Mammary epithelial cell (primary cell): ENCODE measurements at places on chromosomes 13 and 19. TPM values are rescaled to one million over a fixed set of nuclear protein-coding genes. Genes with fewer than 3 reads are reported as not detected.
A peak's percentile ranks its signal among the peaks of the same experiment; 100 is the strongest.

DNA sequence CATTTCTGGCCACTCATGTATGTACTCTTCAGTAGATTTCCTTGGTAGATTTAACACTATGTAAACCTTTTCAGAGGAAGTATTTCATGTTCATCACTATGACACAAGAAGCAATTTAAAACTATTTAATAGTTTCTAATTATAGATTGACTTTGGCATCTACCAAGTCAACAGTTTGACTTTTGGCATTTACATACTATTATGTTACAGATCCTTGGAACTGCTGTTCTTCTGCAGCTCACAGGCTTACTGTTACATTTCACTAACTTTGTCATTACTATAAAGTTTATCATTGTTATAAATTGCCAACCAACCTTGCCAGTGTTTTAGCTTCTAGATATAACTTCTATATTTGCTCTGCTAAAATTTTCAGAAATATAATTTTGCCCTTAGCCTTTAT lies 18.7 kb downstream of the SUPT20H start:
- DNase-seq: no peak

- DNase-seq: peak; percentile 49
These were observed 152.4 kb downstream of the DCLK1 start for GRCh38 chr13:35978607-35979316.

DNA sequence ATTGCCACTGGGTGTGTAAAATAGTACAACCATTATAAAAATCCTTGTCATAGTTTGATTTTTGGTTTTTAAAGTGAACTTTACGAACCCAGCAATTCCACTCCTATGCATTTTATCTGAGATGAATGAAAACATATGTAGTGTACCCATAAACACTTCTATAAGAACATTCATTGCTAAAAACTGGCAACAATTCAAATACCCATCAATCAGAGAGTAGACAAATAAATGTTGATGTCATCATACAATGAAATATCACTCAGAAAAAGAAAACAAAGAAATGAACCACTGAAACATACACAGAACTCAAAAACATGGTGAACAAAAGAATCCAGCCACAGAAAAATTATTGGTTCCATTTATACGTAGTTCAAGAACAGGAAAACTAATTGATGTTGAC lies 202.3 kb downstream of the ABCC4 start:
- no peak for DNase-seq

DNA sequence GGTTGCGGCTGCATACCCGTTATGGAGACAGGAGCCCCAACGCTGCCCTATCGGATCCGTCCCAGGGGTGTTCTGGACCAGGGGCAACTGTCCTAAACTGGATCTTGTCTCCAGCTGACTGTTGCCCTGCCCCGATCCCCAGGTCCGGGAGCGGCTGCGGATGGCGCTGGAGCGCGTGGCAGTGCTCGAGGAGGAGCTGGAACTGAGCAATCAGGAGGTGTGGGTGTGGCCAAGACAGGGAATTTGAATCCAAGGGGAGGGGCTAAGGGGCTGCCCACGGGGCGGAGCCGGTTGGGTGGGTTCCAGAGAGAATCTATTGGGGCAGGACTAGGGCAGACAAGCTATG lies 9.9 kb downstream of the PPFIA3 start:
- no peak for DNase-seq

DNA sequence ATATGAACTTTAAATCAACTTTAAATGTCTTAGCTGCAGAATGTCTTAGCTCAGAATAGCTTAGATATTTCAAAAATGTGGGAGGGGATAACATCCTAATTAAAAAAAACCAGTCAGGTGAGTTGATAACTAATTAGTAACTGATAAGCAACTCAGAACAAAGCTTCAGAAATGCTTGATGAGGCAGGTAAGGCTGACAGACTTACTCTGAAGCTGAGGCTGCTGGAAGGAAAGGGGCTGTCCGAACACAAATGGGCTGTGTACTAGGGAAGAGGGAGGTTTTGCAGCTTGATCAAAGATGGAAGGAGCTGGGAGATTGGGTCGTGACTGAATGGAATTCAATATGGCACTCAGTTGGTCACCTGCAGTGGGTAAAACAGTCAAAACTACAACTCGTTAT lies 91.2 kb upstream of the FBXL3 start:
- no peak for DNase-seq

GRCh38 chr19:15091918-15092753 lies 10.1 kb downstream of the OR1I1 start:
- peak; percentile 41 for DNase-seq

DNA sequence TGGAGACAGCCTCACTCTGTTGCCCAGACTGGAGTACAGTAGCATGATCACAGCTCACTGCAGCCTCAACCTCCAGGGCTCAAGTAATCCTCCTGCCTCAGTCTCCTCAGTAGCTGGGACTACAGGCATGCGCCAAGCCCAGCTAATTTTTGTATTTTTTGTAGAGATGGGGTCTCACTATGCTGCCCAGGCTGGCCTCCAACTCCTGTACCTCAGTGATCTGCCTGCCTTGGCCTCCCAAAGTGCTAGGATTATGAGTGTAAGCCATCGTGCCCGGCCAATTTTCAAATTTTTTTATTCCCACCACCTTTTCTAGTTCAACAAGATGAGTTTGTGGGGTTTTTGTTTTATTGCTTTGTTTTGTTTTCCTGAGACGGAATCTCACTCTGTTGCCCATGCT lies 31.7 kb downstream of the XPO4 start:
- no peak for DNase-seq

GRCh38 chr13:32026623-32027022 lies 5.0 kb upstream of the FRY start:
- no peak for DNase-seq

GRCh38 chr19:2449019-2449418 lies 7.7 kb downstream of the LMNB2 start:
- no peak for DNase-seq

- DNase-seq: peak; percentile 65
These were observed 11.9 kb upstream of the ZNF57 start for GRCh38 chr19:2888731-2889224.

DNA sequence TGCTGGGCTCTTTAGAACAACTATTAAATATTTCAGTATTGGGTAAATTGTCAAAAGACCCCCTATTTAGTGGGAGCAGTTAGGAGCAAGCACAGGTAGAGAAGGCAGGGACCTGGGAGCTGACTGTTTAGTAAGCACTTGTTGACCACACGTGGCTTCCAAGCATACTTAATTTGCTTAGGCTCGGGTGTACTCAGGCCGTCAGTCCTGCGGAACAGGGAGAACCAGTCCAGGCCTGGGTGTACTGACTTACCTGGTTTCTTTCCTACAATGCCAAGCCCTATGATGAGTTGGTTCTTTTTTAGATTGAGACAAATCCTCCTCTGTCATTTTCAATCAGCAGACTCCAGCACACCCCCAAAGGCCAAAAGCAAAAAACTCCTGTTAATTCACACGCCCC lies 90.0 kb downstream of the WDFY2 start:
- peak; percentile 93 for DNase-seq

DNA sequence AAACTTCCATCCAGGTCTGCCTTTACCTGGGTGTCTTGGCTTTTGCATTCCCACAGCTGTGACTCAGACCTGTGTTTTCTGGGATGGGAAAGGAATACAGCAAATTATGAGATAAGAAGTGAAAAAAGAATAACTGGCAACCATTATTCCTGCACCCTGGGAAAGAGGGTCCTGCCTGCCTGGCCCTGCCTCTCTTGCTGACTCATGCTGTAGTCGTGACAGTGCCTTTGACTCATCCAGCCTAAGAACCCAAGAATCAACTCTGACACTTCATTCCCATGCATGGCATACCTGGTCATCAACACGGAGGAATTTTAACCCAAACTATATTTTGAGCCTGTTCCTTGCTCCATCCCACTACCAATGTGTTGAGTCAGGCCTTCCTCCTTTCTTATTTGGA lies 185.4 kb upstream of the SERP2 start:
- DNase-seq: peak; percentile 94

DNA sequence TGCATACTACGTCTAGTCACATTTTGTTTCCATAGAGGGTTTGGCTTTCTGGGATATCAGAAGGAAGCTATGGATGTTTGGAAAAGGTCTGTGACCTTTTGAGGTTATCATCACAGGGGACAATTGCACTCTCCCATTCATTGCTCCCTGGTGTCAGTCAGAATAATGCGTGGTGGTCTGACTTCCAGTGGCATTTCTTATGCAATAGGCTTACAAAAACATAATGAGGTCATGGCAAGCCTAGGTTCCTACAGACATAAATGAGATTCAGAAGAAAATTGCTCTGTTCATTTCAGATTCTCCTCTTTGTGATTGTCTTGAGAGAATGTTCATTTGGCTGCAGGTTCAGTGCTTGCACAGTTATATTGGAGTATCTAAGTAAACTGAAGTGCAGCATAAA lies 54.6 kb downstream of the ARHGAP35 start:
- DNase-seq: no peak

- no peak for DNase-seq
These were observed 11.5 kb downstream of the MPHOSPH8 start for GRCh38 chr13:19645000-19645399.

GRCh38 chr13:30156826-30157615 lies 150.3 kb downstream of the KATNAL1 start:
- no peak for DNase-seq

- DNase-seq: peak; percentile 94
These were observed 2.7 kb upstream of the CEBPG start for GRCh38 chr19:33370783-33371182.

DNA sequence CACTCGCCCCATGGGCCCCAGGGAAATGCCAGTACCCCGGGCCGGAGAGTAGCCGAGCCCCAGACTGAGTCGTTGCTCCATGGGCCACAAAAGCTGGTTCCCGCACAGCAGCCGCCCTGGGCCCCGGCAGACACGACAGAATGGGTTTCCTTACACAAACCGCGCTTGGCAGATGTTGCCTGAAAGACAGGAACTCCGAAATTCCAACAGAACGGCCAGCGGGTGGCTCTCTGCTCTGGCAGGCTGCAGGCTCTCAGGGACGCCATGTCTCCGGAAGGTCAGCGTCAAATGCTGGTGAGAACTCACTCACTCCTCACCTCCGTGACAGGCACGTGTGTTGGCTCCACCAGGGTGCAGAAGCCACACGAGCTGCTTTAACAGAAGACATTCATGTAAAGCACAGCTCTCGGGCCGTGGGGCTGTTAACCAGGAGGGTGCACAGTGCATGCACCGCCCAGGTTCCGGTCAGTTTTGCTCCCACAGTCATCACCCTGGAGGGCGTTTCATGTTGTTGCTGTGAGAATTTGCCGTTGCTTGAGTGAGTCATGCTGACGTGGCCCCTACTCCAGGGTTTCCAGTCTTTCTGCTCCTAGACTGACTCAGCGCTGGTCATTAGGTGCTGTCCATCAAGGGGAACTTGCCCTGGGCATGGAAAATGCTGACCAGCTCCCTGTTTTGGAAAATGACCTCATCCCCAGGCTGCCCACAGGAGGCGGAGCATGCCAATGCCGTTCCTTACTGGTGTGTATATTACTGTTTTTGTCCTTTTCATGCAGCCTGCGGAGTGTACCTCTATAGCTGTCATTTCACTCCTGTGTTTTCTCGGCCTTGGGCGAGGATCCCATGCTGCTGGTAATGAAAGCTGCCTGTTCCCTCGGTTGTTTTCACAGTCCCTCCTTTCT lies 44.8 kb downstream of the ANKRD10 start:
- DNase-seq: peak; percentile 100

DNA sequence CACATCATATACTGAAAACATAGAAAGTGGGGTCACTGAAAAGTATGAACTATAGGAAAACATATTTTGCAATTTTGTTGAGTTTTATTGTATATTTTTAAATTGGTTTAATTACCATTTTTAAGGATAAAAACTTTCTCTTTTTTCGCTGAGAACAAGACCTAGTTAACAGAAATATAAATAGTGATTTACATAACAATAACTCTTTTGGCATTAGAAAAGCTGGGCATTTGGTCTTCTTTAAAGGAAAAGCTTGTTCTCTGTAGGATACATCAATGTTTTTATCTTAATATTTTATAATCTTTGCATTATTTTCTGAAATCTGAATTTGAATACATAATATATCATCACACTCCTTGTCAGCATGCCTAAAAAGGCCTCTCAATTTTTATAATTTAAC lies 47.4 kb upstream of the MYCBP2 start:
- DNase-seq: no peak

GRCh38 chr13:36251526-36251925 lies 37.2 kb upstream of the SOHLH2 start:
- DNase-seq: no peak

DNA sequence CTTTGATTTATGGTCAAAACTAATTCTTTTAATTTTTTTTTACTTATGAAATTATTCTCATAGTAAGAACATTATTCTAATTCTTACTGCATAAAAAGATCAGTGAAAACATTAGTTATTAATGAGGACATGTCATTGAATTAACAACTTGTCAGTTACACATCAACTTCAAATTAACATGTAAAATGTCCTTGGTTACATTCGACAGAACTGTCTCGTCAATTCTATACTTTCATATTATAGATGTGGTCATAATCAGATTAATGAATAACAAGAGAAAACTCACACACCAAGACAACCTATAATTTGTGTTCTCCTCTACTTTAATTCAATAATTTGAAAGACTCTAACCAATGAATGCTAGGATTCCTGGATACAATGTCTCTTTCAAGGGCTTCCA lies 66.7 kb downstream of the KATNAL1 start:
- DNase-seq: no peak

GRCh38 chr19:53101518-53101917 lies 1.7 kb downstream of the ZNF160 start:
- DNase-seq: peak; percentile 9

- no peak for DNase-seq
These were observed 511 bp downstream of the GARRE1 start for GRCh38 chr19:34254698-34255432.

DNA sequence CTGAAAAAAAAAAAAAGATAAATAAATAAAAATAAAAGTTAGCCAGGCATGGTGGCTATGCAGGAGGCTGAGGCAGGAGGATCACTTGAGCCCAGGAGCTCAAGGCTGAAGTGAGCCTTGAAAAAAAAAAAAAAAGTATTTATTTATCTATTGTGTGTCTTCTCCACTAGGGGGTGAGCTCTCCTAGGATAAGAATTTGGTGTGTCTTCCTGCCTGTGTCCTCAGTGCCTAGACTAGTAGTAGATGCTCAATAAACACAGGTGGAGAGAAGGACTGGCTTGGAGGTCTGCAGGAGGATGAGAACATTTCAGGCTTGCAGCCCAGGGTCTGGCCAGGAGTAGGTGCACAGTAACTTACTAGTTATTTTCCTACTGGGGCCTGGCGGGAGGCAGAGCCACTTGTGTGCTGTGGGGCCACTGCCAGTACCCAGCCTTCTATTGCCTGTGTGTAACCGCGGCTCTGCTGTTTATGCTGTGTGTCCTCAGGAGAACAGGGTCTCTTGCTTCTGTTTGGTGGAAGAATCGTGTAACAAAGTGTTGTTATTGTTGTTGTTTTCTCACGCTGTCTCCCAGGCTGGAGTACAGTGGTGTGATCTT lies 5.4 kb downstream of the LMTK3 start:
- peak; percentile 46 for DNase-seq

GRCh38 chr19:4208385-4209094 lies 20.8 kb upstream of the EBI3 start:
- peak; percentile 45 for DNase-seq

Gene YJEFN3
- 4.1 and 8.3 TPM in 2 replicates for total RNA-seq

Gene CHAF1A
- 4.0 TPM for total RNA-seq

Gene FGF14
- total RNA-seq: not detected in 2 replicates

Gene ZNF846
- 9.0 and 10.1 TPM in 2 replicates for total RNA-seq

Gene SLITRK5
- not detected in 2 replicates for total RNA-seq

Gene NPAS1
- total RNA-seq: 0.71 and 1.1 TPM in 2 replicates

Gene SLC5A5
- total RNA-seq: not detected in 2 replicates

Gene PRR22
- total RNA-seq: 0.50 TPM

Gene ZIM2
- not detected in 2 replicates for total RNA-seq

Gene ZNF837
- 2.3 and 2.6 TPM in 2 replicates for total RNA-seq

Gene CPT1C
- total RNA-seq: 0.78 TPM in 1 of 2 replicates, not detected in the other

Gene HSH2D
- 0.28 TPM in 1 of 2 replicates, not detected in the other for total RNA-seq

Gene RASL11A
- 1.1 and 1.6 TPM in 2 replicates for total RNA-seq

Gene SYNE4
- 0.78 and 1.4 TPM in 2 replicates for total RNA-seq

Gene KCTD4
- 0.91 and 1.3 TPM in 2 replicates for total RNA-seq
